LNCaP clone FGC (cell line): ENCODE measurements at places on chromosomes 16 and 17.

DNA sequence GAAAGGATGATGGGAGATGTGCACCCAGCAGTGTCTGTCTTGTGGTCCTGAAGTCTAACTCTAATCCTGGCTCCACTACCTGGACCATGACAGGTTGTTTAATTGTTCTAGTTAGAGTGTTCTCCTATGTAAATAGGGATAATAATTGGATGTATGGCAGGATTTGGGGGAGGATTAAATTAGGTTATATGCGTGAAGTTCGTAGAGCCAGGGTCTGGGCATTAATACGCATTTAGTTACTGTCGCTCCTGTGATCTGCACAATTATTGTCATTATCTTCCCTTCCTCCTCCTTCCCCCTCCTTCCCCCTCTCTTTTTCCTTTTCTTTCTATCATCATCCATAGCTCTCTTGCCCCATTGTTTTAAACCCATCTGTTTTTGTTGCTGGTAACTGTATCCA, 210.3 kb downstream of the WWOX start:
- DNase-seq, result no peak

DNA sequence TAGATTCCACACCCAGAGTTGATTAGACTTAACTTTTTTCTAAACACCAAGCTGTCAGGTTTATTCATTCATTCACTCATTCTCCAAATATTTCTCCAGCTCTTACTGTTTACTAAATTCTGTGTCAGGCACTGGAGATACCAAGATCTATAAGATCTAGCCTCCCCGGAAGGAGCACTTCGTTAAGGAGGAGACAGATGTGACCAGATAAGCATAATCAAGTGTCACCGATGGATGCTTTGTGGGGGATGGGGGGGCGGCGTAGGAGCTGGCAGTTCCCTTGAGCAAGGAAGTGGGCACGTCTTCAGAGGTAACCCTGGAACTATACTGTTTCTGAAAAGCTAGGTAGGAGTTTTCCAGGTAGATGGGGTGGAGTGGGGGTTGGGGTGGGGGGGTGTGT, 3.8 kb upstream of the RPL26 start:
- DNase-seq, result no peak

- no peak for DNase-seq
Observed at GRCh38 chr17:81385320-81386111, 9.7 kb upstream of the BAHCC1 start.

DNA sequence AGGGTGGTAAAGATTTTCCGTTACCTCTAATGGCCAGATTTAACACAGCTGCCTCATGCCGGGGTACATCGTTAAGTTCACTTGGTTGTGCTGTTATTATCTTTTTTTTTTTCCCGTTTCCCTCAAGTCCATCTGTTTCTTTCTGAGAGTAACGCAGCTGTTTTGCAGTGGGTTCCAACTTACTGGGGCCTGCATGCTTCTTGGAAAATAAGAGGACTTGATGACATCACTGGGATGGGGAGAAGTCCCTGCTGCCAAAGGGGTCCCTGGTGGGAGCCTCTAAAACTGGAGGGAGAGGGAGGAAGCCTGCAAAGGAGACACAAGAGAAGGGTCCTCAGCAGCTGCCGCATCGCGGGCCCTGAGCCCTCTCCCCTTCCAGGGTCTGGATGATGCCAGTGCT, 77.8 kb upstream of the NOL11 start:
- DNase-seq, result no peak

- no peak for DNase-seq
Observed at GRCh38 chr17:82358465-82359350, at the start of gene TEX19. TSS of gene TEX19 (plus strand) at chr17:82359247. CDS start at chr17:82362151, 2,904 bp downstream.
